AG20443 (cell line): ENCODE measurements at places on chromosomes 3 and 15.

GRCh38 chr15:96869790-96870189, 539.3 kb downstream of the NR2F2 start:
- no peak for DNase-seq

DNA sequence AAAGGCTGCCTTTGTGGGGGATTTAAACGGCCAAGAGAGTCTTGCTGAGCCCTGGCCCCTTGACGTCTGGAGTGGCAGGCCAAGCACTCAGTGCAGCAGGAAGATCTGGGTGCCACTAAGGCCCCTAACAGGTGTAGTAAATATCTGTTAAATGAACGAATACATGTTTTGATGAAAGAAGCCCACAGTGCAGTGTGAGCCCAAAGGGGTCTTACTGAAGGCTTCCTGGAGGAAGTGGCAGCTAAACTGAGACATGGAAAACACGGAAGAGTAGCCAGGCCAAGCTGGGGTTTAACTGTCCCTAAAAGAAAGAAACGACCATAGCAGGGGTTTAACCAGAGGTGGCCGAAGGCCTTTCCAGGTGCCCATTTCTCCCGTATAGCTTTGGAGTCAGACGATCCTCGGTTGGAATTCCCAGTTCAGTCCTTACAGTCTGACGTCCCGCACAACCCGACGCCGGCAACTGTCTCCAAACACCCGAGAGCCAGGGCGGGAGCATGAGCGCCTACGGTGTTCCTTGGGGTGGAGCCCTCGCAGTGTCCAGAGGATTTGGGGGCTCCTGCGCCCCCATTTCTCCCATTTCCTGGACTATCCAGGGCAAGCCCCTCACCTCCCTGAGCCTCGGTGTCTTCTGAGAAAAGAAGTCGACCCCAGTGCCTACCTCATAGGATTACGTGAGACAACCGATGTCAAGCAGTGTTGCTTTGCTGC, 910 bp upstream of the ABHD6 start:
- DNase-seq: peak; percentile 28

GRCh38 chr15:60829416-60829815, 350.5 kb upstream of the ICE2 start:
- DNase-seq: peak; percentile 86

- DNase-seq: no peak
Measured at GRCh38 chr3:172410702-172411477, 37.4 kb downstream of the GHSR start.

GRCh38 chr3:193906849-193907410, 229.0 kb upstream of the HES1 start:
- no peak for DNase-seq

- no peak for DNase-seq
Measured at GRCh38 chr15:85073556-85074194, 92.0 kb downstream of the PDE8A start.

GRCh38 chr15:78453447-78453846, 15.4 kb downstream of the IREB2 start:
- no peak for DNase-seq

DNA sequence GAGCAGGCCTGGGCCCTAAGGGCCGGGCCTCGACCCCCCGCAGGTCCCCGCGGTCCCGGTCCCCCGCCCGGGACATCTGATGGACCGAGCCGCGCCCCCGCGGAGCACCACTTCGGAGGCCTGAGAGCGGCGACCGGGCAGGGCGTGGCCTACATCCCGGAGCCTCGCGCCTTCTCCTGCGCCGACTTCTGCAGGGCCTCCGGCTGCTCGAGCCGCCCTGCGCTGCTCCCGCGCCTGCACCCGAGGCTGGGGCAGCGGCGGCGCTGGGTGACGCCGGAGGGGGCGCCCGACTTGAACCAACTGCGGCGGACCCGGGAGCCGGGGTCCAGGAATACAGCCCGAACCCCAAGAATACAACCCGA, 14.9 kb upstream of the GP9 start:
- DNase-seq: peak; percentile 62

DNA sequence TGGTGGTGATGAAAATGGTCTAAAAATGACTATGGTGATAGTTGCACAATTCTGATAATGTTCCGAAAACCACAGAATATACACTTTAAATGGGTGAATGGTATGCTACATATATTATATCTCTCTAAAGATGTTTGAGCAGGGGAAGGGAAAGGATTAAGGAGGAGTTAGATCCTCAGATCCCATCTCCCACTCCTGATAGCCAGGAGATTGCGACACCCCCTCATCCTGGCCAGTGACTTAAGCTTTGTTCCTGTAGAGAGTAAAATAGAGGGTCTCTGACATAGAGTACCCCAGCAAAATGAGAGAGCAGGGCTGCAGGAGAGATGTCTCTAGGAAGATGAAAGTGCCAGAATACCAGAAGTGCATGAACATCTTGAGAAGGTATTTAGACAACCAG, 984.8 kb downstream of the FHIT start:
- DNase-seq: no peak

DNA sequence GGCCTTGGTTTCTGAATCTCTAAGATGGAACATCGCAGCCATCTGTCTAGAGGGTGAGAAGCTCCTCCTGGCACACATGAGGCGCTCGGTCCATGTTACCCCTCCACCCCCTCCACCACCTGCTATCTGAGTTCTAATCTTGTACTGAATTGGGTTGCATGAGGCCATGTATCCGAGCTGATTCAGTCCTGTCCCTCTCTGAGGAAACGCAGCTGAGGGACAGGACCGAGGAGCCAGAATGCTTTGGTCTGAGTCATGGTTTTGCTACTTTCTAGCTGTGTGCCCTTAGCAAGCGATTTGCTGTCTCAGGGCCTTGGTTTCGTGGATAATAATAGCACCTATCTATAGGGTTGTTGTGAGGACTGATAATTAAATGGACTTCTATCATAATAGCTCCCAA, 87.8 kb upstream of the SEC13 start:
- peak; percentile 33 for DNase-seq

GRCh38 chr3:51588724-51589123, 50.2 kb downstream of the RAD54L2 start:
- no peak for DNase-seq

GRCh38 chr3:46416811-46417510, 9.9 kb downstream of the CCRL2 start:
- DNase-seq: no peak

GRCh38 chr3:48997102-48997635, 7.1 kb downstream of the P4HTM start:
- DNase-seq: no peak

GRCh38 chr3:195908694-195909581, 587 bp upstream of the TNK2 start:
- peak; percentile 53 for DNase-seq

DNA sequence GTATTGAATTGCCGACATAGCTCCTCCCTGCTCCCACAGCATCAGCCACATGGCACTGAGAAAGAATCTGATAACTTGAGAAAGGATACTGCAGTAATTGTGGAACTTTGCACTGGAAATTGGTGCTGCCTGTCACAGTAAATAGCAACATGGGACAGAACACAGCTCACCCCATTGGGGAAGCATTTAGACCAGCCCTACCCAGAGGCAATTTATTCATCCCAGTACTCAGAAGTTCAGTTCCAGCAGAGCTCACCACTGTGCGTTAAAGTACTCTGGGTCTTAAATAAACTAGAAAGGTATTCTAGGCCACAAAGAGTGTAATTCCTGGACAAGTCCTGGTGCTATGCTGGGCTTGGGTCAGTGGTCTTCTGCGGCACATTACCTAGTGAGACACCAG, 347.1 kb downstream of the PYDC2 start:
- DNase-seq: no peak

- DNase-seq: no peak
Measured at GRCh38 chr3:176942305-176942704, 255.0 kb downstream of the TBL1XR1 start.

DNA sequence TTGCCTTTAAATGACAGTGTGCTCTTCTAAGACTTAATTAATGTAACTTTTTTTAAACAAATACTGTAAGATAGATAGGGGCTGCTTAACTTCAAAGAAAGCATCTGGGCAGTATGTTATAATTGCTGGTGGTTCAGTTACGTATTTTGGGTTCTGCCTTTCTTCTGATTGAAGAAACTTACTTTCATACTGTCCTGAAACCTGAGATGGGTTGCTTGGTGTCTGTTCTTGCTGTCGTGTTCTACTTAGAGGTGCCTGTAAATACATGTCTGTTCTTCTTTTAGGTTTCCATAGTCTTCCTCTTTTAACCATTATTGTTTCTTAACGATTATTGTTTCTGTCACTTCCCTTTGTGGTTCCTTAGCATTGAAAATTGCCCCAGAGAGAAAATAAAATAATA, 297.7 kb upstream of the CHRM5 start:
- DNase-seq: no peak

DNA sequence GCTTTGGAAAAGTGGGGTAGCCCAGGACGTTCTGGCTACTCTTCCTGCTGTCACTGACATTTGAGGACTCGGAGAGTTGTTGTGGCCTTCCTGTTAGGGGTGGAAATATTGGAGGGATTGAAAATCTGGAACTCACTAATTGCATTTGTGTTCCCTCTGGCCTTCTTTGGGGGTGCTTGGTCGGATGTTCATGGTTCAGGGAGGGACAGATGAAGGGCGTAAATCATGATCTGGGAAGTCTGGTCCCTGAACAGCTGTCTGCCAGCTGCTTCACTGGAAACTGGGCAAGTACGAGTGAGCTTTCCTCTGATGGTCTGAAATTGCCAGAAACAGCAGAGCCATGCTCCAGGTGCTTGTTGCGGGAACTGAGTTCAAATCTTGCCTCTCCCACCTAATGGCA, 327.8 kb upstream of the C2CD4B start:
- no peak for DNase-seq

DNA sequence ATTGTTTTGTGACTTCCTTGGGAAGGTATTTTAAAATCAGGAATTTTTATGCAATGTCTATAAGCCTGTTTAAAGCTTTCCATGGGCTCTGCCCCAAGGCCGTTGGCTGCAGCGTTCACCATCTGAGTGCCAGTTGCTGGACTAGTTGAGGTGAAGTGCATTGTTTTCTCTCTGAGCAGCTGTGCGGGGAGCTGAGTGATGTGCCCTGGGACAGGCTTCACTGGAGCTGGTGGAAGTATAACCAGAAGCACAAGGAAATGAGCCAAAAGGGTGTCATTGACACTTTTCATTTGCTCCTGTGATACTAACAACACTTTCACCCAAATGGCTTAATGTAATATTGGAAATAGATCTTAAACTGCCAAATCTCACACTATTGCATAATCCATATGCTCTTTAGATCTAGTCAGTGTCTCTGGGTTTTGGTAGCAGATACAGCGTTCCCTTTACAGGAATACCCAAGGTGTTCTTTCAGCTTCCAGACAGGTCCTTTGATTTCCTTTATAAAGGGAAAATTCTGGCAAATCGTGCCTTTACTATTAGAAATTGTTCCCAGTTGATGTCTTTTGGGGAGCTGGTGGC, 29.2 kb downstream of the APH1B start:
- DNase-seq: no peak

DNA sequence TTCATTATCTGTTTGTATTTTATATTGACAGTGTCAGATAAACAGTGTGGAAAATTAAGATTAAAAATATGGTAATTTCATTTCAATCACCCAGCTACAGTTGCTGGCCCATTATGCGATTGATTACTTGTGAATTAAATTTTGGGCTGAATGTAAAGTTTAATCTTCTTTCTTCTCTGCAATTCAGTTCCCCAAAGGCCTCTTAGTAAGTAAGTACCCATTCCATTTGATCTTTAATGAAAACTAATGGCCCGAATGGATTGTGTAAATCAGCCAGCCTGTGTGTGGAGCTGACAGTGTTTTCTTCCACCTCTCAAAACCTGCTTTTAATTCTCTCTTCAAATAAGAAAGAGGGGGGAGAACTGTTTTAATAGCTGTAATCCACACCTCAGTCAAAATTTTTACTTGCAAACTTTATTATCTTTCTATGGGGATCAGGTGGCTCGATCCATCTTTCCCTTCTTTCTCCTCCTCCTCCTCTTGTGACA, 307.1 kb downstream of the IL20RB start:
- no peak for DNase-seq

- peak; percentile 25 for DNase-seq
Measured at GRCh38 chr15:23686466-23687142, 501 bp downstream of the NDN start.

GRCh38 chr3:89392991-89393390, 285.6 kb downstream of the EPHA3 start:
- no peak for DNase-seq

GRCh38 chr3:47865192-47865591, 62.3 kb downstream of the DHX30 start:
- peak; percentile 12 for DNase-seq

DNA sequence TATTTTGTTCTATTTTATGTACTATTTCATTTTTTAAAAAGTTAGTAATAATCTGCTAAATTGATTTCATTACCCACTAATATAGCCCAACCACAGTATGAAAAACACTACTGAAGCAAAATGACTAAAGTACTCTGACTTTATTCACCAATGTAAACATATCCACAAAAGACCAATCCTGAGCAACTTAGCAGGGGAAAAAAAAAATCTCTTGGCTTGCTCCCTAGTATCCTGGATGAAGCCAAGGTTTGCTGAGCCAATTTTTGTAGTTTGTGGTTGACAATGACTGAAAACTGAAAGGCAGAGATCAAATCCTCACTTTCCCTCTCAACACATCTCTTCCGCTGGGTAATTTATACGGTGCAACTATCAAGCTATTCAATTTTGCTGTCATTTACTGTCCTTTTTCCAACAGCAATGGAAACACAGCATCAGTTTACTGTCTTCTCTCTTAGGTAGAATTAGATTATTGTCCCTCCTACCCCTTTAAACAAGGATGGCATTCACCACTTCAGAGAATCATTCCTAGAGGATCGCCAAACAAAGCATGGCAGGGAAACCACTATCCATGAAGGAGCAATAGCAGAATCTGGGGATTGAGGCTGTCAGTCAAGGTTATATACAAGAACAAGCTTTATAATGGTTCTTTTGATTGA, 149.7 kb downstream of the THRB start:
- no peak for DNase-seq

DNA sequence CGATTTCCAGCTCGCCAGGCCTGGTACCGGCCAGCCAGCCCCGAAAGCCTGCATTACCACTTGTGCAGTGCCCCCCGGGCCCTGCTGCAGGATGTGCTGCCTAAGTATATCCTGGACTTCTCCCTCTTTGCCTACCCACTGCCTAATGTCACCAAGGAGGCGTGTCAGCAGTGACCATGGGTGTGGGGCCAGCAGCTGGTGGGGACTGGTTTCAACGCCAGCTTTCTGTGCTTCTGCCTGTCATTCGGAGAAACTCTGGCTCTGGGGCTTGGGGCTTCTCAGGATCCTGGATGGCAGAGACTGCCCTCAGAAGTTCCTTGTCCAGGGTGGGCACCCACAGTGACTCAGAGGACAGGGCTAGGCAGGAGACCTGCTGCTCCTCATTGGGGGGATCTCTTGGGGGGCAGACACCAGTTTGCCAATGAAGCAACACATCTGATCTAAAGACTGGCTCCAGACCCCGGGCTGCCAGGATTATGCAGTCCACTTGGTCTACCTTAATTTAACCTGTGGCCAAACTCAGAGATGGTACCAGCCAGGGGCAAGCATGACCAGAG, 1.5 kb downstream of the CHST14 start:
- DNase-seq: no peak

DNA sequence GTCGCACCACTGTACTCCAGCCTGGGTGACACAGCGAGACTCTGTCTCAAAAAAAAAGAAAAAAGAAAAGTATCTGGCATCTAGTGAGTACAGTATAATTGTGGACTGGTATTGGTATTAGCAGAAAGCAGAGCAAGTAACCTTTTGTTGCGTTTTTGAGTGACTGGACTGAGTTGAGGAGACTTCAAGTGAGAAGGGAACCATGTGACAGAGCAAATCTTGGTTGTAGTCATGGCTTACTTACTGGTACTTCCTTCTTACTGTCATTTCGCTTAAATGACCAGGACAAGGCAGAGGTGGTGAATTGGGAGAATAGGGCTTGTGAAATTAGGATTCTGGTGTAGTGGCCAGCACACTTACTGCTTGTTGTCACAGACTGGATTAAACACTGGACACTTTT, 20.6 kb downstream of the RTF1 start:
- DNase-seq: no peak

GRCh38 chr3:97232393-97233034, 418.1 kb downstream of the EPHA6 start:
- no peak for DNase-seq
